ENCODE measurements at places on chromosomes 16 and 17. TPM values are rescaled to one million over a fixed set of nuclear protein-coding genes. Genes with fewer than 3 reads are reported as not detected.

SYNGR3 gene
- total RNA-seq: 1.0 TPM

MEOX1 gene
- 0.64 TPM for total RNA-seq

CORO1A gene
- 29.1 TPM for total RNA-seq

NOTUM gene
- not detected for total RNA-seq

NPTX1 gene
- total RNA-seq: under 0.01 TPM

PYY gene
- total RNA-seq: not detected

MT3 gene
- not detected for total RNA-seq

ZFP90 gene
- 8.1 TPM for total RNA-seq

KCNJ18 gene
- 0.49 TPM for total RNA-seq

ZPBP2 gene
- not detected for total RNA-seq

TPSG1 gene
- total RNA-seq: 0.27 TPM

ZNF286A gene
- total RNA-seq: 13.5 TPM

GRAPL gene
- total RNA-seq: not detected

KRT40 gene
- total RNA-seq: 0.19 TPM

NGFR gene
- 1.6 TPM for total RNA-seq

PRSS21 gene
- total RNA-seq: not detected

CBFA2T3 gene
- total RNA-seq: 0.18 TPM

ASB16 gene
- not detected for total RNA-seq

All from esophagus squamous epithelium (tissue), 5 donors.